Airway epithelial cell (primary cell): ENCODE measurements at places on chromosomes 1 and 21. TPM values are rescaled to one million over a fixed set of nuclear protein-coding genes. Genes with fewer than 3 reads are reported as not detected.

CHI3L1 gene
- total RNA-seq, result 0.09 and 0.35 TPM in 2 replicates

TIAM1 gene
- 19.3 and 21.7 TPM in 2 replicates for total RNA-seq

DMBX1 gene
- not detected in 2 replicates for total RNA-seq

GUCA2A gene
- not detected in 2 replicates for total RNA-seq

GRHL3 gene
- 46.5 and 61.6 TPM in 2 replicates for total RNA-seq

AADACL3 gene
- not detected in 2 replicates for total RNA-seq

AVPR1B gene
- not detected in 2 replicates for total RNA-seq

LCA5L gene
- 0.42 and 0.51 TPM in 2 replicates for total RNA-seq

GSTM3 gene
- 30.6 and 61.5 TPM in 2 replicates for total RNA-seq

LRP8 gene
- total RNA-seq, result 13.7 and 18.3 TPM in 2 replicates

CLK2 gene
- total RNA-seq, result 21.6 and 32.8 TPM in 2 replicates

OR2T29 gene
- total RNA-seq, result not detected in 2 replicates

F5 gene
- total RNA-seq, result under 0.01 and 0.07 TPM in 2 replicates

S100A2 gene
- 5,324 and 7,203 TPM in 2 replicates for total RNA-seq

KDM1A gene
- total RNA-seq, result 105 and 121 TPM in 2 replicates

NBPF20 gene
- total RNA-seq, result 1.3 and 2.1 TPM in 2 replicates

CELA2B gene
- total RNA-seq, result not detected in 2 replicates

KIAA0319L gene
- 45.2 and 48.5 TPM in 2 replicates for total RNA-seq

DNAH14 gene
- 7.0 and 12.9 TPM in 2 replicates for total RNA-seq

PTPN7 gene
- total RNA-seq, result not detected in 2 replicates

FOXD3 gene
- not detected in 2 replicates for total RNA-seq

SLFNL1 gene
- total RNA-seq, result under 0.01 TPM in 1 of 2 replicates, not detected in the other

S100A16 gene
- 1,881 and 1,940 TPM in 2 replicates for total RNA-seq

ATF3 gene
- total RNA-seq, result 1.7 and 2.9 TPM in 2 replicates

ZNF362 gene
- total RNA-seq, result 8.5 and 8.7 TPM in 2 replicates

NTMT2 gene
- not detected in 2 replicates for total RNA-seq

DDR2 gene
- 1.1 and 1.3 TPM in 2 replicates for total RNA-seq

SLC1A7 gene
- not detected in 2 replicates for total RNA-seq

C1QA gene
- total RNA-seq, result not detected in 2 replicates

ASTN1 gene
- total RNA-seq, result not detected in 2 replicates

FAM20B gene
- 19.1 and 21.2 TPM in 2 replicates for total RNA-seq

TIE1 gene
- not detected in 2 replicates for total RNA-seq

ZNF648 gene
- total RNA-seq, result 0.14 TPM in 1 of 2 replicates, not detected in the other

NPPA gene
- total RNA-seq, result not detected in 2 replicates

MRPL55 gene
- total RNA-seq, result 119 and 123 TPM in 2 replicates

SH2D1B gene
- not detected in 2 replicates for total RNA-seq

TMEM240 gene
- 0.23 and 0.35 TPM in 2 replicates for total RNA-seq

FMO3 gene
- not detected in 2 replicates for total RNA-seq

TP73 gene
- 6.1 and 9.5 TPM in 2 replicates for total RNA-seq

SLC30A2 gene
- total RNA-seq, result not detected in 2 replicates

LRRC39 gene
- total RNA-seq, result not detected in 2 replicates

SH3BGR gene
- 0.63 and 1.7 TPM in 2 replicates for total RNA-seq

OR6F1 gene
- total RNA-seq, result not detected in 2 replicates
